NCI-H1694 (cell line): ENCODE measurements at places on chromosomes 1 and 21.
A peak's percentile ranks its signal among the peaks of the same experiment; 100 is the strongest.

GRCh38 chr1:214224611-214225354 is 56.2 kb upstream of the SMYD2 start:
- DNase-seq, result no peak

- no peak for DNase-seq
These were observed 45.1 kb downstream of the ERI3 start for GRCh38 chr1:44310006-44310405.

GRCh38 chr1:31705080-31705866 is 1.5 kb upstream of the COL16A1 start:
- no peak for DNase-seq

- no peak for DNase-seq
These were observed 43.7 kb downstream of the DMAP1 start for GRCh38 chr1:44256762-44257554.

DNA sequence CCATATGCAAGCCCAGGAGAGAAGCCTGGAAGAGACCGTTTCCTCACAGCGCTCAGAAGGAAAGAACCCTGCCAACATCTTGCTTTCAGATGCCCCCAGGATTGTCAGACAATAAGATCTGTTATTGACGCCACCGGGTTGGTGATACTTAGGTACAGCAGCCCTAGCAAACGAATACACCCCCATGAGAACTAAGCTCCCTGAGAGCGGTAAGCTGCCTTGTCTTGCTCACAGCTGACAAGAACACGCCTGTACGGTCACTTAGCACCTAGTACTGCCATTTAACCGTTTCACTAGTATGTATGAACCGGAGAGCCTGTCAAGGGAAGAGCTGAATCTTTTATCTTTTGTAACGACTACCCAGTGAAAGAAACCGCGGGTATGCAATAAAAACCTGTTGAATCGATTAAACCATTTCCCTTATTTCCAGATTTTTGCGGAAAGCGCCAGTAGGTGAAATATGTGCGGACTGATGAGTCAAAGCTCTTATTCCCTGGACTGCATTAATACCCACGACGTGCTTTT is 619 bp upstream of the ZBTB8B start:
- no peak for DNase-seq

- peak; percentile 94 for DNase-seq
These were observed 3.9 kb upstream of the PGLYRP4 start for GRCh38 chr1:153352523-153352922.

DNA sequence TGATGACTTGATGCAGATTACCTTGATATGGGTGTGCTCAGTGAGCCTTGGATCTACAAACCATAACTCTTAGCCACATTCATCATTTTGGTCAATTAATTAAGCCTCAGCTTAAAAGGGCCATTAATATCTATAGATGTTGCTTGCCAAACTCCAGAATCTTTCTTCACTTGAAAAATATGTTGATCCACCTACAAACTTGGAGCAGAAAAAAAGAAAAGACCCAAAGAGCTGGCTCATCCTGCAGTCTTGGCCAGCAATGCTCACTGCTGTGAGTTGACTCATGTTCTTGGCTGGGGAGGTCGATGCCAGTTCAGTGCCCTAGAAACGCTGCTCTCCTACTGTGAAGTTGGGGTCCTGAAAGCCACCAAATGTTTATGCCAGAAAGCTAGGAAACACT is 75.4 kb downstream of the DPT start:
- no peak for DNase-seq

GRCh38 chr1:150441121-150441520 is 46.1 kb upstream of the TARS2 start:
- DNase-seq, result no peak

DNA sequence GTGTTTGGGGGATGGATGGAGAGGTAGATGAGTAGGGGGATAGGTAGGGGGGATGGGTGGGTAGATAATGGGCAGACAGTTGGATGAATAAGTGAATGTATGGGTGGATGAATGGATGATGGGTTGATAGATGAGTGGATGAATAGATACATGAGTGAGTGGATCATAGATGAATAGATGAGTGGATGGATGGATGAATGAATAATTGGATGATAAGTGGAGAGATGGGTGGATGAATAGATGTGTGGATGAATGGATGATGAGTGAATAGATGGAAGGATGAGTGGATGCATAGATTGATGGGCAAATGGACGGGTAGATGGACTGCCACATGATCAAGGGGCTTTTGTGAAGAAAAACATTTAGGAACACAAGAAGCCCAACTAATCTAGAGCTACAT is 133.3 kb upstream of the F3 start:
- DNase-seq, result no peak

- peak; percentile 95 for DNase-seq
These were observed 40.4 kb downstream of the DAP3 start for GRCh38 chr1:155729031-155729898.

DNA sequence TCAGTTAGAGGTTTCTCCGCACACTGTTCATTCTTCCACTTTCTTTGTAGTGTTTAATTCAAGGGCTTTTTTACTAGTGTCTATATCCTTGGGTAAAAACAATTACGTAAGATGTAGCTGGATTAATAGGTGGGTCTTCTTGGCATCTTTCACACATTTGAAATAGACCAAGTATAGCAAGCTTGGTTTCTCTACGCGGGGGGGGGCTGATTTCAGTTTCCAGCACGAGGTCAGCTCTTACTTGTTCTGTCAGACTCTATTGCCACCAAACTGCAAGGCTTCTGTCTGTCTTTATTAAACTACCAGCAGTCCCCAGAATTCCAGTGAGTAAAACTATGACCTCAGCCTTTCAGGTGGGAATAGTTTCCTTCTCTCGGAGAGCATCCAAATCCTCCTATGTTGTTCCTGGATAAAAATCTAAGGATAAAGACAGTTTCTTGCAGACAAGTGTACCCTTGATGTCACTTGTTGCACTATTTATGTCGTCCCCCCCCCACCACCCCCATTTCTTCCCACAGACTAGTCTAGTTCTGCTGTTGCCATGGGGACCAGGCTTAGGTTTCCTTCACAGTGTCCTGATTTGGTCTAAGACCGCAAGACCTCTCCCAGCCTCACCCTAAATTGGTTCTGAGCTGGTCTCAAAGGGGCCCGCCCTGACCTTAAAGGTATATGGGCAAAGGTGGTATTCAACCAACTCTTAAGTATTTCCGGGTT is 17.0 kb downstream of the SPATA46 start:
- no peak for DNase-seq
